ENCODE measurements at places on chromosomes 13 and 19.
A peak's percentile ranks its signal among the peaks of the same experiment; 100 is the strongest.

DNA sequence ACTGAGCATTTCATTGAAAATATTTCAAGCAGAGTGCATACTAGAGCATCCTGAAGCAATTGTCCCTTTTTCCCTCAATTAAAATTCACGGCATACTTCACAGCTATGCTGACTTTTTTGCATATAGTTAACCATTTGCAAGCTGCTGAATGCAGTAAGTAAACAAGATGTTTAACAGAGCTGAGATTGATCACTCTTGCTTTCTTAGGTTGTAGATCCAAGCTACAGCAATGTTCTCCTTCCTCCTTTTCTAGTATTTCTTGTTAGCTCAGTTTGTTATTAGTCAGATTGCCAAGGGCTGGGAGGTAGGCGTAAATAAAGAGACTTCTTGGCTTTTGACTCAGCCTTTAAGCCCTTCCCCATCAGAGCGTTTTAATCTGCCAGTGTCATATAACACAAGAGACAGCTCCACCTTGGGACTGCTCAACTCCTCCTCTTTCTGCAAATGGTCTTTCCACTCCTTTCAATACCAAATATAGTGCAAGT, at the start of gene SLITRK6:
SLITRK6 (minus strand) TSS at position 323 of the 486 bp plus-strand sequence. CDS start 2,911 bp downstream, outside the sequence.
- DNase-seq, result no peak

GRCh38 chr13:53324656-53325055, 296.0 kb downstream of the OLFM4 start:
- no peak for DNase-seq

DNA sequence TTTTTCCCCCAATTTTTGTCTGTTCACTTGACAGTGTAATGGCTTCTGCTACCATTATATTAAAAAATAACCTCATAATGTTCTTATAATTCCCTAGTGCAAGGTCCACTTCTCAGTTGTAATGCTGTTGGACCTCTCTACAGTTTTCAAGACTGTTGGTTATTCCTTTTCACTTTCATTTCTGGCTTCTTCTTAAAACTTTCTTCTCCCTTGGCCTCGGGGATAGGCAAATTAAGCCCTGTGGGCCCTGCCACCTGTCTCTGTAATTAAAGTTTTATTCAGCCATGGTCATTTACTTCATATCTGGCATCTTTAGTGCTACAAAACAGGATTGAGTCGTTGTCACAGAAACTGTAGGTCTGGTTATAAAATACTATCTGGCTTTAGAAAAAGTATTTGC, 313.5 kb downstream of the KLF12 start:
- no peak for DNase-seq

DNA sequence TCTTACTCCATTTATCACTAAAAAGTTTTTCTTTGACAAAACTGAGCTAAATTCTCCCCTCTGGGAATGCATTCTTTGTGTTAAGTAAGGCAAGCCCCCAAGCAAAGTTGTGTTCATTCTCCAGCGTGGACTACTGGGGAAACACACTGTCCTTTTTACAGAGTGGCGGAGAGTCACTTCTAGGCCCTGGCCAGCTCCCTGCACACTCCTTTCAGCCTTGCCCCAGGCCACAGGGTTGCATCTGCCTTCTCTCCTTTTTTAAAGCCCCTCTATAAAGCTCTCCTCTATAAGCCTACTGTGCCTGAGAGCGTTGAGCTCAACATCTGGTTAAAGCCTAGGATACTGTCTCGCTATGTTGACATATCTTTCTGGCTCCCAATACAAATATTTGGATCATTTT, 803.4 kb downstream of the PCDH17 start:
- no peak for DNase-seq

GRCh38 chr13:76023652-76024051, 387.5 kb downstream of the LMO7 start:
- DNase-seq, result no peak

GRCh38 chr19:6837525-6837924, 49.9 kb upstream of the ADGRE1 start:
- no peak for DNase-seq

DNA sequence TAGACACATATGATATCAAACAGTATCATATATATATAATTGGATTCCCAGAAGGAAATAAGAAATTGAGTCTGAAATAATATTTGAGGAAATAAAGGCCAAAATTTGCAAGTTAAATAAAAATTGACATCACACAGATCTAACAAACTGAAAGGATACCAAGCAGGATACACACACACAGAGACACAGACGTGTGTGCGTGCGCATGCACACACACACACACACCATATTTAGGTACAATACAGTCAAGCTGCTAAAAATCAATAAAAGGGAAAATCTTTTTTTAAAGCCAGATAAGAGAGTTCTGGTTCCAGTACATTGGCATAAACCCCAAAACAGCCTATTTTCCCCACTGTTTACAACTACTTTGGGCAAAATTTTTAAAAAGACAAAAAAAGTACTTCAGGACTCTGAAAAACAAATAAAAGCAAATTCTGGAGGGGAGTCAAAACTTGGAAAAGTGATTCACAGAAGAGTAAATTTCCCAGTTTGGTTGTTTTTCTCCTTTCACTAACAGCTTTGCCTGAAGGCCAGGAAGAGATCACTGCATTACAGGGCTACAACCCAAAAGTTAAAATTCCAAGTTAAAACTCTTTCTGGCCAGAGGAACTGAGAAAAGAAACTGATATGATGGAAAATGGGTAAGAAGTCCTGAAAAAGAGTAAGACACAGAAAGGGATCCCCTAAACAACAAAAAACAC, 16.2 kb downstream of the MYCBP2 start:
- no peak for DNase-seq

- DNase-seq, result no peak
Measured at GRCh38 chr19:9883764-9884163, 48.6 kb downstream of the PIN1 start.

GRCh38 chr13:105414639-105415038, 1120.8 kb downstream of the EFNB2 start:
- DNase-seq, result no peak

DNA sequence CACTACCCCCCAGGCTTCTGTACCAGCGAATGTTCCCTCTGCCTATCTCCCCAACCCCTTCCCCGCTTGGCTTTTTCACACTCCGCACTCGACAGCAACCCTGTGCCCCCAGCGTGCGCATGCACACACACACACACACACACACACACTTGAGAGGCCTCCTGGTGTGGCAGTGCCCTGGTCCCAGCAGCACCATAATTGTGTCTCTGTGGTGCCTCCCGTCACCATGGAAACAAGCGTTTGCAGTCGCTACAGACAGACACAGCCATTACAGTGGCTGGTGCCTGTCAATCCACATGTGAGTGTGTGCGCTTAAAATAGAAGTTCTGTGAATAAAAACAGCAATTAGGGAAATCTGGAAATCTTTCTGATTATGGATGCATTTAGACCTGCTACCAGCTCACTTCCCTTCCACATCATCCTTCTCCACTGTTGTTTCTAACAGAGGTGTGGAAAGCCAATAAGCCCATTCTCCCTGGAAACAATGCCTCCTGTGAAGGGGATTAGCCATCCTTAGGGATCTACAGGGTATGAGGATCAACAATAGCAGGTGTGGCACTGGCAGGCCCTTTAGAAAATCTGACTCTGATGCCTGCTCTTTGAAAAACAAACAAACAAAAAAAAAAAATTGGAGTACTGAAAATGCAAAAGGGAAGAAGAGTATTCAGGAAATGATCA, 146.3 kb downstream of the DCLK1 start:
- no peak for DNase-seq

DNA sequence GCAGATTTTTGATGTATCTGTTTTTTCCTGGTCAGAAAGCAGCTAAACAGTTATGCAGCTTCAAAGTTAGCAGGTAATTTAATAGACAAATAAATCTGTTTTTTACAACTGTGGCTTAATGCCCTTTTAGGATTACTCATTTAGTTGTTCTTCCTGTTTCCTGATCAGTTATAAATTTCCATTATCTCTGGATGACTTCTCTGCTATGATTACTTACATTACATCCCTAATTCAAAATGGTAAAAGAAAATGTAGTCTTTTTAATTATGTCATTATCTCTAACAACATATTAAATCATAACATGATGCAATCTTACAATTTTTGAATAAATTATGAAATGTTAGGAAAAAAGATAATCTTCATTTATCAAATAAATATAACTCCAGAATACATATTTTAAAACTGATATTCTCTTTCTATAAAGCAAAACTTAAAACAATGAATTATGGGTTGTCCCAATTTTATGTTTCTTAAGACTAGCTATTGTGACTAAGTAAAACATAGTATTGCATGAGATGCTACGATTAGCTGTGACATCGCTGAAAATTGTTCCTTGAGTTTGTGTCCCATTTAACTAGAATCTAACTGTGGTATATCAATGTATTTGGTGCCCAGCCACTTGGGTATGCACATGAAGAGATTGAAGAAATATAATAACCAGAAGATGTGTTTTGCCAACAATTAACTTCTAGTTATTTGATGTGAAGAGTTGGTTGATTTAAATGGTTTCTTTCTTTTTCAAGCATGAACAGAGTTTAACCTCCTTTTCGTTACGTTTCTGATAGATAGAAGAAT, 605.3 kb upstream of the SPRY2 start:
- no peak for DNase-seq

GRCh38 chr13:93746589-93746988, 520.0 kb downstream of the GPC6 start:
- peak; percentile 18 for DNase-seq

- no peak for DNase-seq
Measured at GRCh38 chr13:82698383-82698782, 1183.9 kb downstream of the SLITRK1 start.

DNA sequence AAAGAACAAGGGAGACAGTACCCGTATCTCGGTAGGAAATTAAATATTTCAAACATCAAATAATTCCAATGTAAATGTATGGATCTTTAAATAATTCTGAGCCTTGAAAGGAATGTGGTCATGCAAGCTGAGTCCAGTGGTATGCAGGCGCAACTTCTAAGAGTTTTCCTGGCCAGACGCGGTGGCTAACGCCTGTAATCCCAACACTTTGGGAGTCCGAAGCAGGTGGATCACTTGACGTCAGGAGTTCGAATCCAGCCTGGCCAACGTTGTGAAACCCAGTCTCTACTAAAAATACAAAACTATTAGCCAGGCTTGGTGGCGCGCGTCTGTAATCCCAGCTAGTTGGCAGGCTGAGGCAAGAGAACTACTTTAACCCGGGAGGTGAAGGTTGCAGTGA, 1.1 kb upstream of the ZNF845 start:
- no peak for DNase-seq

GRCh38 chr13:69595181-69595580, 512.4 kb upstream of the ATXN8OS start:
- no peak for DNase-seq

DNA sequence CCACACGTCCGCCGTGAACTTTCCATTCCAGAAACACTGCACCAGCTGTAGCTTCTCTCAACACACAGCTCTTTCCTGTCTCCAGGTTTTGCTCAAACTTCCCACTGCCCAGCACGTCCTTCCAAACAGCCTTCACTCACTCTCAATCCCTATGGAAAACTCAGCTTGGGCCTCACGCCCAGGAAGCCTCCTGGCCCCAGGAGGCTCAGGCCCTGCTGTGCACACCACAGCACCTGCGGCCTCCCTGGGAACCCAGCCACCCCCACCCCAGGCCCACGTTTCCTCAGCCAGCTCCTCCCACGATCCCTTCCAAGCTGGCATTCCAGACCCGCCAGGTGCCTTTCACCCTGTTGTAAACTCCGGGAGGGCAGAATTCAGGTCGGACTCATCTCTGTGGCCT, 35.2 kb downstream of the C13orf46 start:
- DNase-seq, result no peak

DNA sequence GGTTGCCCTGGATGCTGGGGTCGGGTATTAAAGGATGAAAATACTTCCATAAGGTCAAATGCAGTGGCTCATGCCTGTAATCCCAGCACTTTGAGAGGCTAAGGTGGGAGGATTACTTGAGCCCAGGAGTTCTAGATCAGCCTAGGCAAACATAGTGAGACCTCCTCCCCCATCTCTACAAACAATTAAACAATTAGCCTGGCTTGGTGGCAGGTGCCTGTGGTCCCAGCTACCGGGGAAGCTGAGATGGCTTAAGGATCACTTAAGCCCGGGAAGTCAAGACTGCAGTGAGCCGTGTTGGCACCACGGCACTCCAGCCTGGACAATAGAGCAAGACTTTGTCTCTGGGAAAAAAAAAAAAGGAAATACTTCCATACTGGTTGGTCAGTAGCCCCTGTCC, 1.5 kb downstream of the KLK11 start:
- no peak for DNase-seq

DNA sequence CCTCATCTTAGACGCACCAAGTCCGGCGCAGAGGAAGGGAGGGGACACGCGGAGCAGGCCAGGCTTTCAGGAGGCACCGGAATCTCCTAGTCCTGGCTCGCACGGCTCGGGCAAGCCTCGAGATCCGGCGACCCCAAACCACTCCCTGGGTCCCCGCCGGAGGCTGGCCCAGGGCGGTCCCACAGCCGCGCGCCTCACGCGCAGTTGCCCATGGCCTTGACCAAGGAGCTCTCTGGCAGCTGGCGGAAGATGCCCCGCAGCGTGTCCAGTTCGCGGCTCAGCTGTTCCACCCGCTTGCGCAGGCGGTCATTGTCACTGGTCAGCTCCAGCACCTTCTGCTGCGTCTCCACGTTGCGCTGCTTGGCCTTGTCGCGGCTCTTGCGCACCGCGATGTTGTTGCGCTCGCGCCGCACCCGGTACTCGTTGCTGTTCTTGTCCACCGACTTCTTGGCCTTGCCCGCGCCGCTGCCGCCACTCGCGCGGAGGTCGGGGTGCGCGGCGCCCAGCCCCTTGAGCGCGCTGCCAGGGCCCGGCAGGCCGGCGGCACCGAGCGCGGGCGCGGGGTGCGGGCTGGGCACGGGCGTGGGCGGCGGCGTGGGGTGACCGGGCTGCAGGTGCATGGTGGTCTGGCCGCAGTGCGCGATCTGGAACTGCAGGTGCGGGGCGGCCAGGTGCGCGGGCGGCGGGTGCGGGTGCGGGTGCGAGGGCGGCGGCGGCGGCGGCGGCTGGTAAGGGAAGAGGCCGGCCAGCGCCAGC, 1.0 kb downstream of the CEBPA start:
- DNase-seq, result no peak

GRCh38 chr19:28498404-28498976, 714.5 kb downstream of the UQCRFS1 start:
- no peak for DNase-seq

DNA sequence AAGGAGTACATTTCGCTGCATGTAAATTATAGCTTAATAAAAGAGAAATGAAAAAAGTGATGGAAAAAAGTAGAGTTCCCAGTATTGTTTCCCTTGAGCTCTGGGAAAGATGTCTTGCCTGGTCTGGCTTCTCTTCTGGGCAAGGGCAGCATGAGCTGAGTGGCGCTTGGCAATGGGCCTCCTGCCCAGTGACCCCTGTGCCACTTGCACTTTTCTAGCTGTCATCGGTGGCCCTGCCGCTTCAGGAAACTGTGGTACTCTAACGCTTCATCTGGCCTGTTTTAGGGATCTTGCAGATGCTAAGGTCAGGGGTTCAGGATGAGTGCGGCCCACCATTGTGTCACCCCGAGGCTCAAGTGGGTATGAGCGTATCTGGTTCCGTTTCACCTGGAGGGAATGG, 161.4 kb downstream of the MTUS2 start:
- no peak for DNase-seq

- DNase-seq, result peak; percentile 26
Measured at GRCh38 chr13:30872685-30873461, 33.2 kb upstream of the MEDAG start.

All from HepG2 (cell line).